ENCODE measurements at places on chromosomes 5 and 9.

DNA sequence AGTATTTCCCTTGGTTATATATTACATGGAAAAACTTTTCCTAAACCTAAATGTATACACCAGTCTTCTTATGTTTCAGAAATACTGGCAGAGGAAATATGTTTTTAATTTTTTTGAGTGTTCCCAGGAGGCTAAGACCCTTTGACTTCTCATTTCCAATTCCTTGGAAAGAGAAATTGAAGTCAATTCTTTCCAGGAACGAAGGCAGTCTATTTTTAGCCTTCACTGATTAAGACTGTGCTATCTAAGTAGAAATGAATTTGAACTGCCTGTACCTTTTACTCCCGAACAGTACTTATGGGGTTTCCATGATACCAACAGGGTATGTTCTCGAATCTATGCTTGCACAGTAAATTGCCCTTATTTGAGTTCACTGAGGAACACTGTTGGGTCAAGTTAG, 340.3 kb upstream of the CD180 start:
- no peak for DNase-seq

GRCh38 chr9:23926368-23926767, 100.3 kb upstream of the ELAVL2 start:
- DNase-seq: no peak

- no peak for DNase-seq
These were observed 45.2 kb downstream of the NEK6 start for GRCh38 chr9:124302921-124303320.

DNA sequence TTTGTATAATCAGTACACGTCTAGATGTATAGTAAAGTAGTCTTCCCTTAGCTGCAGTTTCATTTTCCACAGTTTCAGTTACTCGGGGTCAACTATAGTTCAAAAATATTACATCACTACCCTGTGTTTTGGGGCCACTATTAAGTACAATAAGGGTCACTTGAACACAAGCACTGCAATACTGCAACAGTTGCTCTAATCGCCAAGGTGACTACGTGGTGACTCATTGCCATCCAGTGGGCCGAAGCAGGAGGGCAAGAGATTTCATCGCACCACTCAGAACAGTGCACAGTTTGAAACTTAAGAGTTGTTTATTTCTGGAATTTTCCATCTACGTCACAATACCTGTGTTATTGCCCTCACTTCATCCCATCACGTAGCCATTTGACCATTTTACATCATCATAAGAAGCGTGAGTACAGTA, at the start of gene ARL14EPL:
Gene ARL14EPL, plus strand, starts transcription at position 379 of the 424 bp plus-strand sequence. CDS start 18,994 bp downstream, outside the sequence.
- no peak for DNase-seq

All from NCI-H187 (cell line).